Activated T-helper 1 cell treated with anti-CD3 and anti-CD28 coated beads, Interleukin-12 subunit alpha, Interleukin-12 subunit beta, Interleukin-2, Interleukin-4 antibody, amounts not matched to agents 30 ng/mL and 10 ng/mL and 1 ng/mL, durations not matched to agents 14 hours and 24 hours and 36 hours (primary cell): ENCODE measurements at places on chromosomes 6 and 20. TPM values are rescaled to one million over a fixed set of nuclear protein-coding genes. Genes with fewer than 3 reads are reported as not detected.
A peak's percentile ranks its signal among the peaks of the same experiment; 100 is the strongest.

Gene KIAA0408
- 14.7 and 16.9 TPM in 2 replicates for total RNA-seq

DNA sequence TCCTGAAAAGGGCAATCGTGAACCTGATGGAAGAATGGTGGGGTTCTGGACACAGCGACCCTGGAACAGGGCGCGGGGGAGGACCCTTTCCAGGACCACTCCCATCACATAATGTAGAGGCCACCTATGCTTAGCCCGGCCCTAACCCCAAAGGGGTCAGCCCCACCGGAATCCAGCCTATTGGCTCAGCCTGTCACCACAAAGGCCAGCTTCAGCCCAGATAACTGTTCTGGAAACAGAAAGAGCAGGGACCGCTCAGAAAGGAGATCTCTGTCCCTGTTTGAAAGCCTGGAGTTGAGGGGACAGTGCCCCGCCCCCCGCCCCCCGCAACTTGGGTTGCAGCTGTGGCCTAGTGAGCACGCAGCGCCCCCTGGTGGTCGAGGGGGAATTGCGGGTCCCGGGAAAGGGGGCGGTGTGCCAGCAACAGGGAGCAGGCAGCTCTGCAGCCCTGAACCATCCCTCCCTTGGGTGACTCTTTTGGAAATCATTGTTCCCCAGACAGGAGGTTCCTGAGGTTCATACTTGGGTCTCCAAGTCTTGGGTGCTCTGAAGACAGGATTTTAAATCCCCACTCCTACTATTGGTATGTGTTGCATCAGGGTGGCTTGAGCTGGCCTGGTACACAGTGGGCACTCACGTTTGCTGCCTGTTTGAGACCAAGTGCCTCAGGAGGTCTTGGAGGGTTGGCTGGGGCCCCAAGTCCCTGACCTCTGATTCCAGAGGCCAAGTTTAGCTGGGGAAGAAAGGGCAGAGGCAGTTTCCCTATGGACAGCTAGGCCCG lies 1.5 kb downstream of the SIGLEC1 start:
- peak; percentile 50 for DNase-seq

Gene PHACTR3
- total RNA-seq = not detected in 2 replicates

- no peak for DNase-seq
Observed at GRCh38 chr6:132693478-132693877, 20.4 kb downstream of the VNN1 start.

Gene CCDC28A
- total RNA-seq = 16.1 and 17.9 TPM in 2 replicates

DNA sequence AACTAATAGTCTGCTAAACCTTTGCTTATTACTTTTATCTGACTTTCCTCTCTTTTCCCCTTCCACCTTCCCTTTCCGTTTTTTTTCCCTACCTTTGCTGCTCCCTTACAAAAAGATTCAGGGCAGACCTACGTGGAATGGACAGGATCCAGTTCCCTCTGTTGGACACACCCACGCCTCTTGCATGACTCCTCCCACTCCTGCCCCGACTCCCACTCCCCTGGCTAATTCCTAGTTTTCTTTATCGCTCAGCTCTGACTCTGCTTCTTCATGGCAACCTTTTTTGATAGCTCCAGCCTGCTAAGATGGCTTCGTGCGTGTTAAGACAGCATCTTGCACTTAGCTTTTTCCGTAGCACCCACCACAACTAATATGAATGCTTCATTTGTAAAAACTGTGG lies 715.6 kb upstream of the NRSN1 start:
- DNase-seq = no peak

GRCh38 chr6:10685092-10685915 lies 9.1 kb downstream of the C6orf52 start:
- DNase-seq = no peak

- peak; percentile 81 for DNase-seq
Observed at GRCh38 chr6:43687437-43688347, at the start of gene MRPS18A. Gene MRPS18A (minus strand): TSS chr6:43687791. CDS start chr6:43687779, 12 bp downstream.

GRCh38 chr20:24102290-24102689 lies 113.7 kb upstream of the GGTLC1 start:
- DNase-seq = peak; percentile 4
